ENCODE measurements at places on chromosomes 2 and 18. TPM values are rescaled to one million over a fixed set of nuclear protein-coding genes. Genes with fewer than 3 reads are reported as not detected.

The CPO gene
- total RNA-seq, result not detected

DNA sequence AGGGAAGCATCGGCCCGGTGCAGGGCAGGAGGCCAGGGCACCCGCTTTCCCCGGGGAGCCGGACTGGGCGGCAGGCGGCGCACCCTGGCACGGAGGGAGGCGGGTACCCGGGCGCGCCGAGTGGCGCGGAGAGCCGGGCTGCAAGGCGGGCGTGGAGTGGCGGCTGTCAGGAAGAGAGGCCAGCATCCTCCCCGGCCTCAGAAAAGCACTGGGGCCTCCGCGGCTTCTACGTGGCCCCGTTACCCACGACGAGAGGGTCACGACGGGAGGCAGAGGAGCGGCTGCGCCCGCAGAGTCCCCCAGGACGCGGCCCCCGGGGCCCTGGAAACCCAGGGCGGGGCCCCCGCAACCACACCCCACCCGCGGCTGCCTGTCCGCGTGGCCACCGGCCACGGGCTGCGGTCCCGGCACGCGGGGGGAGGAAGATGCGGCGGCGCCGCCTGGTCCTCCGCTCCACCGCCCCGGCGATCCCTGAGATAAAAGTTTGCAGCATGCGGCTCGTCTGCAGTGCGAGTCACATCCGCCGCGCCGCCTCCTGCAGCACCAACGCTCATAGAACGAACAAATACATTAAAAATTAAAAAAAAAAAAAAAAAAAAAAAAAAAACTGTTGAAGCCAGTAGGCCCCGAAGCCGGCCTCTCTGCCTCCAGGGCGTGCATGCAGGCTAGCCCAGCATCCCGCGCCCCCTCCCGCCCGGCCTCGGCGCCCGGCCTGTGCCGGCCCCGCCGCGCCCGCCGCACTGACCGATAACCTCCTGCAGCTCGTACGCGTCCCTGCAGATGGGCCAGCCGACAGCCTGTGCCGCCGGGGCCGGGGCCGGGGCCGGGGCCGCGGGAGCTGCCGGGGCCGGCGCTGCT, 683 bp downstream of the STK39 start:
- peak; percentile 73 for DNase-seq

DNA sequence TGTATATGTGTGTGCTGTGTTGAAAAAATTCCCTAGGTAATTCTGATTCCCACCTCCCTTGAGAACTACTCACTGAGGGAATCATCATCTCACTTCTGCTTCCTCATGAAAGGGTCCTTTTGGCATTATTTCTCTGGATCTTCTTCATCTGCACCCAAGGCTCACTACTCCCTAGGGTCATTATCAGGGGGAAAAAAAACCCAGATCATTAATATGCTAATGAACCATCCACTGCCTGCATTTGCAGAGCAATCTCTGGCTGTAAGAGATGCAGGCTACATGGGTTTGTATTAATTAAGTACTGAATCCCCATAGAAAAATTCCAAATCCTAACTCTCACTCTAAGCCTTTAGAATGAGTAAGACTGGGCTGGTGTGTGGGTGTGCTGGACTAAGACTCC, 68.0 kb upstream of the IGFBP5 start:
- no peak for DNase-seq

DNA sequence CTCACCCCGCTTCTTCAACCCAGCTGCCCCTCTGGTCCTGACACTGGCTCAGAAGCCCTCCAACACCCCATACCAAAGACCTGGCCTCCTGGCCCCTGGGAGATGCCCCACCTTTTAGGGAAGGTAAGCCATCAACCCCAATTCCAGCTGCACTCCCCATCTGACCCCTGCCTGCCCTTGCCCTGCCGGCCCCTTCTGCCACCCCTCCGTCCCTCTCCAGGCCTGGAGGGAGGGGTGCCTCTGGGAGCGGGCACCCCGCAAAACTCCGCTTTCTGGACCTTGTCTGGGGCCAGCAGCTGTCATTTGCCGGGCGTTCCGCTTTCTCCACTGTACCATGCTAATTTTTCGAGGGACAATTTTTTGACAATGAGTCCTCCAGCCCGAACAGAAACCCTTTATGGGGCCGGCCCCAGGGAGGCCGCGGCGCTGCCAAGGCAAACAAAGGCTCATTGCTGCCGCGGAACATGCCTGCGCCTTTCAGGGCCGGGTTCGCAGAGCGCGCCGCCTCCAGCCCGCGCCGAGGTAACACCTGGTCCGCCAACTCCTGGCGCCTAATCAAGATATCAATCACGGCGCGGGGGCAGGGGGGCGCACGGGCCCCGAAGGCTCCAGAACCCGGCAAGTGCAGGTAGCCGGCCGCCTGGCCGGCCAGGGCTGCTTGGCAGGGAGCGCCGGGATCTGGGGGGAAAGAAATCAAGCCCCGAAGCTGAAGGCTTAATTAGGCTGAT, 96.0 kb downstream of the INHBB start:
- no peak for DNase-seq

- no peak for DNase-seq
These were observed 34.9 kb upstream of the AFTPH start for GRCh38 chr2:64489081-64489751.

Measured in ureter (tissue), 1 donor.